Activated T-cell treated with anti-CD3 and anti-CD28 coated beads, Interleukin-2, amount 50 U/mL, for 72 hours (primary cell): ENCODE measurements at places on chromosomes 3 and 15.

DNA sequence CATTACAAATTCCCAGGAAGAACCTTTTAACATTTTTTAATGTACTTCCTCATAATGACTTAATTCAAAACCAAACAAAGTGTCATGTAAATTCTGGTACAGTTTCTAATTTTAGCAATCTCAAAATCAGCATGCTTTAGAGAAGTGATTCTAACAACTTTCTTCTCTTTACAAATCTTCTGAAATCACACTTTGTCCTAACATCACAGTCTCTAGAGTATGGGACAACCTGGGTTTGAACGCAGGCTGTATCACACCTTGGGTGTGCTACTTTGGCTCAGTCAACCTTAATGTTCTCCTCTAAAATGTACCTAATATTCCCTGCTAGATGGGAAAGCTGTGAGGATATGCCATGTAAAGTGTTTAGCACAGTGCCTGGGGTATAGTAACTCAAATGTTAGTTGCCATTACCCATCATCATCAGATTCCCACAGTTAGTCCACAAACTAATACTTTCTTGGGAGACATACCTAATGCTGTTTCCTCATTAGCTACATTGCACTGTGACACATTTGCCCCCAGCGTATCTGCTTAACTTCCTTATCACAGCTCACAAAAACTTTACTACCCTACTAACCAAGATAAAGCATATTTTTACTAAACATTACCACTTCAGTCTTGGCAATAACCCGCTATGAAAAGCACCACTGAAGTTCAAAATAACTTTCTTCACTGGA is 3.1 kb downstream of the TSPAN3 start:
- no peak overlapping the region for H3K4me3 ChIP-seq
- H3K4me1 ChIP-seq, result peaks cover 64% of the 10 kb centered on the region
- H3K27ac ChIP-seq, result no peak overlapping the region
- no peaks in the 10 kb centered on the region for H3K27me3 ChIP-seq
- peaks cover 1% of the 10 kb centered on the region for H3K36me3 ChIP-seq

GRCh38 chr3:142028243-142028777 is 121.0 kb downstream of the TFDP2 start:
- peaks cover 16% of the 10 kb centered on the region for H3K4me1 ChIP-seq
- H3K36me3 ChIP-seq, result no peaks in the 10 kb centered on the region
- H3K27me3 ChIP-seq, result no peaks in the 10 kb centered on the region

DNA sequence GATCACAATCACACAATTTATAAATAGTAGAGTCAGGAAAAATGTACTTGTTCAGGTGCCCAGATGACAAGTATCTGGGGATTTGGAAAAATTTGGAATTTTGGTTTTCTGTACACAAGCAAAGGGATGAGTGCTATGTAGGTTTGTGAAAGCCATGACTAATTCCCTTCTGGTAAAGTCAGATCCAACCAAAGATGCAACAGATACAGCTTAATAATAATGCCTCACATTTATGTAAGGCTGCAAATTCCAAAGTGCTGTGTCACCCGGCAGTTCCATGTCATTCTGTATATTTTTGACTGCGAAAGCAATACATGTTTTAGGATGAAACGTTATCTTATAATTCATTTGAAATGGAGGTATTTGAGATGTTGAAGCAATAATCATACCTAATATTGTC is 102.7 kb upstream of the AGBL1 start:
- H3K27ac ChIP-seq, result no peak overlapping the region
- no peak overlapping the region for H3K4me3 ChIP-seq
- H3K27me3 ChIP-seq, result peaks cover 11% of the 10 kb centered on the region

GRCh38 chr3:5488771-5489170 is 301.3 kb downstream of the EDEM1 start:
- H3K27me3 ChIP-seq, result peaks cover 14% of the 10 kb centered on the region
- no peaks in the 10 kb centered on the region for H3K36me3 ChIP-seq
- no peak for DNase-seq
- no peak overlapping the region for H3K27ac ChIP-seq

GRCh38 chr15:97146929-97147870 is 813.3 kb upstream of the ARRDC4 start:
- no peaks in the 10 kb centered on the region for H3K27me3 ChIP-seq
- no peak overlapping the region for H3K4me3 ChIP-seq
- H3K27ac ChIP-seq, result no peak overlapping the region
- no peaks in the 10 kb centered on the region for H3K4me1 ChIP-seq
- no peaks in the 10 kb centered on the region for H3K36me3 ChIP-seq
- DNase-seq, result no peak

DNA sequence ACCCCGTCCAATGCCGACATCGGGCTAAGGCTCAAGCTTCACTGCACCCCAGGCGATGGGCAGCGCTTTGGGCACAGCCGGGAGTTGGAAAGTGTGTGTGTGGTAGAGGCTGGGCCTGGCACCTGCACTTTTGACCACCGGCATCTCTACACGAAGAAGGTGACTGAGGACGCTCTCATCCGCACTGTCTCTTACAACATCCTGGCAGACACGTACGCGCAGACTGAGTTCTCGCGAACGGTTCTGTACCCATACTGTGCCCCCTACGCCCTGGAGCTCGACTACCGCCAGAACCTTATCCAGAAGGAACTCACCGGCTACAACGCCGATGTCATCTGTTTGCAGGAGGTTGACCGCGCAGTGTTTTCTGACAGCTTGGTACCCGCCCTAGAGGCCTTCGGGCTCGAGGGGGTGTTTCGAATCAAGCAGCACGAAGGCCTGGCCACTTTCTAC is 1.0 kb downstream of the PDE12 start:
- DNase-seq, result peak; percentile 61
- peak overlapping the region; percentile 100 for H3K27ac ChIP-seq
- peaks cover 44% of the 10 kb centered on the region for H3K4me1 ChIP-seq

- H3K4me1 ChIP-seq, result no peaks in the 10 kb centered on the region
- no peaks in the 10 kb centered on the region for H3K27me3 ChIP-seq
- H3K4me3 ChIP-seq, result no peak overlapping the region
- no peaks in the 10 kb centered on the region for H3K36me3 ChIP-seq
- no peak for DNase-seq
These were observed 535.1 kb downstream of the NLGN1 start for GRCh38 chr3:173932624-173933023.

DNA sequence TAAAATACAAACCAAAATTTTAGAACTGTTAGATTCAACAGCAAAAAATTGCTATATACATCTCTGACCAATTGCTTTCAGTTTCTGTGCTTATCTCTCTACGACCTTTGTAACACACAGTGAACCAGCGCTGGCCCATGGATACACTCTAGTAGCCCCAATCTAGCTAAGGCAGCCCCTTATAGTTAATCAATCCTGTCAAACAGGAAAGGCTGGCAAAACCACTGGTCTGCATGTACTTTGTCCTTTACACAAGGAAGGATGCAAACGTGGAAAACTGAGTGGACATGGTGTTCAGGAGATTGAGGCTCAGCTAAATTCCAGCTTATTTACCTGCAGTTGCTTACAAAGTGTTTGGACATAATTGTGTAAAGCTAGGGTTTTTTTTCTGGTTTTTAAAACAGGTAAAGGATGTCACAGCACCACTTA is 25.9 kb downstream of the ADGRG7 start:
- H3K36me3 ChIP-seq, result no peaks in the 10 kb centered on the region
- H3K4me3 ChIP-seq, result no peak overlapping the region
- H3K4me1 ChIP-seq, result no peaks in the 10 kb centered on the region
- H3K27me3 ChIP-seq, result peaks cover 6% of the 10 kb centered on the region
- DNase-seq, result no peak

DNA sequence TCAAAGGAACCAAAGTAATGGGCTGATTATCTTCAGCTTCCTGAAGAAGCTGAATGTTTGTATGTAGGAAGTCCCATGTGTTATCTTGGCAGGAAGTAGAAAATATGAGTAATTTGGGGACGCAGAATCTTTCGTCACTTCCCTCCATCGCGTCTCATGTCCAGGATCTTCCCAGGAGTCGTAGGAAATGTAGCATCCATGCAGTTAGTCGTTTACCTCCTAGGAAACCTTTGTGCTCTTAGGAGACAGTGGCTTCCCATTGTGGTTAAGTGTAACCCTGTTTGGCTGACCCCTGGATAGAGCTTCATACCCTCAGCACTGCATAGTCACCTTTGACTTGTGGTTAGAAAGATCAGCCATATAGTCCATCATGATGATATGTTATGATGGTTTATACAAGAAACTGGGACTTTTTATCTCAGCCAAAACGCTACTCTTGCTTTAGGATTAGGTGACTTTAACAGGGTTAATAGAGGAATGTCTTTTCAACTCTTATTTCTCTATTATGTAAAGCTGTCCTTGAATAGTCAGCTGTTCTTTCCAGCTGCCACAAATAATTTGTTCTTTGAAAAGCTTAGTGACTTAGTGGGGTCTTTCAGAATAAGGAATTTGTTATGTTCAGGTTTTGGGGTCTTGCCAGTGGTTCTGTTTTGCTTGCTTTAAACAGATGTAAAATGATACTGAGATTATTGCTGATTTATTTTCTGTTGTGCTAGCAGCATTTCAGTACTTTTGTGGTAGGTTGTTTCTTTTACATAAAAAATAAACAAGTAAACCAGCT is 92.2 kb downstream of the KLHL25 start:
- H3K27me3 ChIP-seq, result no peaks in the 10 kb centered on the region
- H3K4me3 ChIP-seq, result peak overlapping the region; percentile 79
- peak; percentile 40 for DNase-seq
- H3K36me3 ChIP-seq, result peaks cover 6% of the 10 kb centered on the region
- peaks cover 75% of the 10 kb centered on the region for H3K4me1 ChIP-seq
- peak overlapping the region; percentile 98 for H3K27ac ChIP-seq

DNA sequence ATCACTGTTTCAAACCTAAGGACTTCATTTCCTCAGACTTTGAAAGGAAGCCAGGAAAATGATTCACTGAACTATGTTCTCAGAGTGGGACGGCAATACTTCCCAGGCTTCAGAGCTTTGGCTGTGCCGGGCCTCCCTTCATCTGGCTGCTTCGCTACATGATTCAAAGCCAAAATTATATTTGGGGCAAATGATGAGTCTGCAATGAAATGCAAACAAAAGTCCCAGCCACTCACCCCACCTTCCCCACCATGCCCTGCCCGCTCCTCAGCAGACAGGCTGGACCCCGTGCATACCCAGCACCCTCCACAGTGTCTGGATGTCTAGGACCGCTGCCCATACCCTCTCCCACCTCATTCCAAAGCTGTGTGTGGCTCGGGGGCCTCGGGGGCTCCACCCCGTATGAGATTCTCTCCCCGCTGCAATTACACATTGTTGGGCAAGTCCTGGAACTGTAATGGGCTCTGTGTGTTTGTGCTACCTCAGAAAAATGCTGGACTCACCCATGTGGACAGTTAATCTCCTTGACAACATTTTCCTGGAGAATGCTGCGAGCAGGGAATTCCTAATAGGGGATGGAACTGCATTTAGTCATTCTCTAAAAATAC is 32.2 kb downstream of the ATP10A start:
- peaks cover 25% of the 10 kb centered on the region for H3K36me3 ChIP-seq
- no peak for DNase-seq
- no peak overlapping the region for H3K27ac ChIP-seq
- no peak overlapping the region for H3K4me3 ChIP-seq
- H3K27me3 ChIP-seq, result no peaks in the 10 kb centered on the region

DNA sequence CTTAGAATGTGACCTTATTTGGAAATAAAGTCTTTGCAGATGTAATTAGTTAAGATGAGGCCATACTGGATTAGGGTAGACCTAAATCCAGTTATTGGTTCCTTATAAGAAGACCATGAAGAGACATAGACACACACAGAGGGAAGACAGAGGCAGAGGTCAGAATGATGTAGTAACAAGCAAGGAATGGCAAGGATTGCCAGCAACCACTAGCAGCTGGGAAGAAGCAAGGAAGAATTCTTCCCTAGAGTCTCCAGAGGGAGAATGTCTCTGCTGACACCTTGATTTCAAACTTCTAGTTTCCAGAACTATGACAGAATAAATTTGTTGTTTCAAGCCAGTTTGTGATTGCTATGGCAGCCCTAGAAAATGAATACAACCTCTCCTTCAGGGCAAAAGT is 116.7 kb downstream of the WDR76 start:
- no peak overlapping the region for H3K4me3 ChIP-seq
- no peak for DNase-seq
- no peaks in the 10 kb centered on the region for H3K36me3 ChIP-seq
- no peak overlapping the region for H3K27ac ChIP-seq

GRCh38 chr3:29332195-29332637 is 51.3 kb downstream of the RBMS3 start:
- DNase-seq, result no peak
- H3K4me3 ChIP-seq, result no peak overlapping the region
- no peaks in the 10 kb centered on the region for H3K36me3 ChIP-seq
- peaks cover 12% of the 10 kb centered on the region for H3K27me3 ChIP-seq
- H3K4me1 ChIP-seq, result no peaks in the 10 kb centered on the region
- no peak overlapping the region for H3K27ac ChIP-seq

- no peak overlapping the region for H3K27ac ChIP-seq
- H3K27me3 ChIP-seq, result no peaks in the 10 kb centered on the region
- DNase-seq, result no peak
- H3K36me3 ChIP-seq, result no peaks in the 10 kb centered on the region
- no peak overlapping the region for H3K4me3 ChIP-seq
- no peaks in the 10 kb centered on the region for H3K4me1 ChIP-seq
These were observed 934.3 kb downstream of the NTRK3 start for GRCh38 chr15:87322265-87322664.

DNA sequence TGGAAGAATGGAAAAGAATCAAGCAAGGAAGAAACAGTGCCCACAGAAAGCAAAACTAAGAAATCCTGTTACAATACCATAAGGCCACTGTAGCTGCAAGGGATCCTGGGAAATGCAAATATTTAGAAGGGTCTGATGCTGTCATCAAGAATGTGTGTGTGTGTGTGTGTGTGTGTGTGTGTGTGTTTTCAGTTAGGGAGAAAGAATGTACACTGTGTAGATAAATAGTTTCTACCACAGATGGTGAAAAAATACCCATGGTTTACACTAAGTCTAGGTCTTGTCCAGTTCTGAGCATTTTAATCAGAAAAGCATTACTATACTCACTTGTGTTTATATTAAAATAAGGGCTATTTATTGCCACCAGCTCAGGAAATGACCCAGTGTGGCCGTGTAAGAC is 355.0 kb downstream of the RBMS3 start:
- no peaks in the 10 kb centered on the region for H3K4me1 ChIP-seq
- no peaks in the 10 kb centered on the region for H3K27me3 ChIP-seq
- no peak overlapping the region for H3K27ac ChIP-seq
- H3K36me3 ChIP-seq, result no peaks in the 10 kb centered on the region

DNA sequence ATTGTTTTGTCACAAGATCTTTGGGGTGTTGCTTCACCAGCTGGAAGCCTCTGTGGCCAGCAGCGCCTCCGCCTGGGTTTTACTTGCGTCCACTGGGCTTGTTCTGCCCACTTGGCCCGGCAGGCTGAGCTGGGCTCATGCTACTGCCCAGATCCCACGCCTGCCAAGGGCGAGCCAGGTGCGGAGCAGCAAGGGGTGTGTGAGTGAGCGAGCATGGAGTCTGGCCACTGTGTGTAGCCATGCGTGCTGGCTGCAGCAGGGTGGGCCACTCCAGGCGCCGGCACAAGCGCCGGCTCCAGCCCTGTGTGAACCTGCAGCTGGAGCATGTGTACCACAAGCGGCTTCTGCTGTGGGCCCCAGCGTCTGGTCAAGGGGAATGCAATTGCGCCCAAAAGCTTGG is 416.5 kb upstream of the RGMA start:
- H3K4me3 ChIP-seq, result no peak overlapping the region
- H3K27ac ChIP-seq, result no peak overlapping the region
- no peaks in the 10 kb centered on the region for H3K27me3 ChIP-seq
- H3K36me3 ChIP-seq, result no peaks in the 10 kb centered on the region
- no peaks in the 10 kb centered on the region for H3K4me1 ChIP-seq
- DNase-seq, result no peak
